ENCODE measurements at places on chromosomes 3 and 15.
A peak's percentile ranks its signal among the peaks of the same experiment; 100 is the strongest.

- ATAC-seq = no peak
Measured at GRCh38 chr3:42513521-42513920, 11.1 kb downstream of the VIPR1 start.

- ATAC-seq = no peak
Measured at GRCh38 chr15:90889736-90890456, 5.6 kb downstream of the FES start.

GRCh38 chr3:126571078-126571477 lies 12.3 kb upstream of the C3orf22 start:
- ATAC-seq = no peak

- no peak for ATAC-seq
Measured at GRCh38 chr3:133883641-133884040, 12.0 kb downstream of the RAB6B start.

DNA sequence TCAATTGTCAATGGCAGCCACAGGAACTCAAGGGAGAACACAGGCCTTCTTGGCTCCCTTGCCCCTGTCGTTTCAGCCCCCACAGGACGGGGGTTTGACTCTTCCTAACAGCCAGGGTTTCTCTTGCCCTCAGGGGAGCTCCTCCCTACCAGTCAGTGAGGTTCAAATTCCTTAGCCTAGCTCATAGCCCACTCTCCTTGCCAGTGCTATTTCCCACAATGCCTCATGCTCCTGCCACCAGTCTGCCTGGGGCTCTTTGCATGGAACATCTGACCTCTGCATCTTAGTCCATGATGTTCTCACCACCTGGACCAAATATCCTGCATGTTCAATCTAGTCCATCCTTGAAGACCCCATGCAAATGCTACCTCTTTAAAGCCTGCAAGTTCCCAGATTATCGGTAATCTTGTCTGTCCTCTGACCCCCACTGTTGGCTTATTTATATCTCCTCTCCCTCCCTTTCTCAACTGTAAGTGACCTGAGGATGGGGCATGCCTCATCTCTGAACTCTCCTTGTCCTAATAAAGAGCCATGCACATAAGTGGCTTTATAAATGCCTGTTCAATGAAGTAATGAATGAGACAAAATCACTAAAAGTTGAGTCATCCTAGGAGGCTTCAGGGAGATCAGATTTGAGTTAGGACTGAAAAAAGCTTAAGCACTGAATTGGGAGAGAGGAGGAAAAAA lies 78.0 kb downstream of the MYO1E start:
- ATAC-seq = peak; percentile 68

DNA sequence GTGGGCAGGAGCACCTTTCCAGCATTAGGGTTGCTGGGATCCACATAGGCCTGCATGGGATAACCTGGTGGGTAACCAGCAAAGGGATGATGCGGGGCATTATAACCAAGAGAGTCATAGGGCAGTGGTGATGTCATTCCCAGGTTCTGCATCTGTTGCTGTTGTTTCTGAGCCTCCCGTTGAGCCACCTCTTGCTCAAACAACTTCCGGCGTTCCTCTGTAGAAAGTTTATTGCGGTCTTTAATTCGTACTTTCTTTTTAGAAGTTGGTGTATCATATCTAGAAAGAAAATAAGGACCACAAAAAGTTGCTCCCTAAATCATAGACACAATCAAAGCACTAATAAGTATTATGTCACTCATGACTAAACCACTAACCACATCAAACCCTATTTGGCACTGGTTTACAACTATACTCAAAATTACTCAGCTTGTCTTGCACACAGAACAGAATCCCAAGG lies 77.8 kb downstream of the NBEAL2 start:
- no peak for ATAC-seq

- ATAC-seq = peak; percentile 95
Measured at GRCh38 chr3:18135060-18135814, 289.9 kb downstream of the SATB1 start.

GRCh38 chr3:70244422-70244821 lies 68.0 kb downstream of the MDFIC2 start:
- ATAC-seq = no peak

- no peak for ATAC-seq
Measured at GRCh38 chr15:38021259-38021658, 86.8 kb downstream of the TMCO5A start.

GRCh38 chr15:68374168-68374745 lies 57.7 kb downstream of the ITGA11 start:
- ATAC-seq = peak; percentile 25

DNA sequence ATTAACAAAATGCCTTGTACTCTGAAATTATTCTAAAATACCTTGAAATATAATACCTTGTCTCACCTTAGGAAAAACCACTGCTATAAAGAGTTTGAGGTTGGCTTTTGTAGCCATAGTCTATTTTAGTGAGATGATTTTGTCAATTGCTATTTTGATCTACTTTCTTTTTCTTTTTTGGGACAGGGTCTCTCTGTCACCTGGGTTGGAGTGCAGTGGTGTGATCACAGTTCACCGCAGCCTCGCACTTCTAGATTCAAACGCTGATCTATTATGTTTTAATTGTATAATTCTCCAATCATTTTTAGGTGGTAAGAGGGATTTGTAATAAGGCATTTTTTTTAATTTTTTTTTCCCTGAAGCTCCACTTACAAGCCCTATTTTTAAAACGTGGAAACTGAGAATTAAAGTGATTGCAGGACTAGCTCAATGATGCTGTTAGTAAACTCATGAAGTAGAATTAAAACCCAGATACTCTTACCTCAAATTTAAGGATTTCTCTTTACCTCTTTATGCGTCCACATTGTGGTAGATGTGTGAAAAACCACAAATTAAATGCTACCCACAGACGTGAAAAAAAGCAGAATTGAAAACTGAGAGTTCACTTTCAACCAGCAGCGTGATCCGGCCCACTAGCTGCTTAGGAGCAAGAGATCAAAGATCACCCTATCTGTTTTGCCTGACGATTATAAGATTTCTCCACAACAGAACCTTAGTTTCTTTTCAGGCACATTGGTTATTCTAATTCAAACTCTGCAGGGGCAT lies 384.2 kb downstream of the CGGBP1 start:
- no peak for ATAC-seq

DNA sequence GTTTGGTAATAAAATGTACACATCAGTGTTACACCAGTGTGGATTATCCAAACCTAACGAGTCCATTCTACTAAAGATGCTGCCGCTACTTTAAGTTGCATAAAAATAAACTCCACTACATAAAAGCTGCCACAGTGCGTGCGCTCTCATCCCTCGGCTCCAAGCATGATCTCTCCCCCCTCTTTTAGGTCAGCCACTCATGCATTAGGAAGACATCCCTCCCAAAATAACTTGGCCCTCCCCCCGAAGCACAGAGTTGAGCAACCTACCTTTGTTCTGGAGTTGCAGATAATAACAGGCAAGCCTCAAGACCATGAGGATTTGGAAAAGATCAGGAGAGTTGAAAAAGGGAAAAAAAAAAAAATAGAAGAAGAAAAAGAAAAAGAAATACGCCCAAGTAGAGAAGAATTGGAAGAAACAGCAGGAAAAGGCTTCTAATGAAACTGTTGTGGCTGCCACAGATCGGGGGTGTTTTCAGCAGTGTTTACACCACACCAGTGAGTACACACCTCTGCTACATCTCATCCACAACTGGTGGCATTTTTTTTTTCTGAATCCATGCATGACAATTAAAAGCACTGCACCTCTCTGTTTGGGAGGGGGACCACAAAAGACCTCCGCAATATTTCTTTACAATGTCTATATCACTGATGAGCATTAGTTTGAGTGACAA lies 339.2 kb downstream of the FOXP1 start:
- ATAC-seq = peak; percentile 4

GRCh38 chr15:88661041-88661700 lies 22.4 kb downstream of the ISG20 start:
- ATAC-seq = no peak

GRCh38 chr3:185460719-185461350 lies 38.0 kb downstream of the TMEM41A start:
- no peak for ATAC-seq

- no peak for ATAC-seq
Measured at GRCh38 chr3:178558637-178559036, 22.4 kb downstream of the KCNMB2 start.

GRCh38 chr15:31255732-31256377 lies 70.8 kb upstream of the KLF13 start:
- peak; percentile 32 for ATAC-seq

DNA sequence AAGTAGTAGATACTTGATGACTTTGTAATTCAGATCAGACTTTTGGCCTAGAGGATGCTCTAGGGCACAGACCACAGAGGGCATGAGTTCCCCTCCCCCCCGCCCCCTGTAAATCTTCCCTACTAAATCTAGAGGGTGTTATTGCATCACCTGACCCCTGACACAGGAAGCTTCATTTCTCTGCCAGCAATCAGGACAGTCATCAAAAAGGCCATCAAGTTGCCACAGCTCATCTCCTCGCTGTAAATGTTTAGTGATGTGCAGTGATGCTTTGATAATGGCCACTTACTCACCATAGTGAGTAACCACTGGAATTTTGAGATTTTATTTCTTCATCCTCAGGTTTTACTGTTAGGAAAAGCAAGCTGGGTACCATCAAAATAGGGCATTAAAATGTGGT lies 289.2 kb upstream of the CHRM5 start:
- ATAC-seq = peak; percentile 39

- ATAC-seq = no peak
Measured at GRCh38 chr3:159950156-159950898, 38.3 kb upstream of the IL12A start.

- ATAC-seq = no peak
Measured at GRCh38 chr15:71375934-71376333, 260.7 kb downstream of the THSD4 start.

GRCh38 chr3:164397462-164397861 lies 680.8 kb downstream of the SI start:
- no peak for ATAC-seq

DNA sequence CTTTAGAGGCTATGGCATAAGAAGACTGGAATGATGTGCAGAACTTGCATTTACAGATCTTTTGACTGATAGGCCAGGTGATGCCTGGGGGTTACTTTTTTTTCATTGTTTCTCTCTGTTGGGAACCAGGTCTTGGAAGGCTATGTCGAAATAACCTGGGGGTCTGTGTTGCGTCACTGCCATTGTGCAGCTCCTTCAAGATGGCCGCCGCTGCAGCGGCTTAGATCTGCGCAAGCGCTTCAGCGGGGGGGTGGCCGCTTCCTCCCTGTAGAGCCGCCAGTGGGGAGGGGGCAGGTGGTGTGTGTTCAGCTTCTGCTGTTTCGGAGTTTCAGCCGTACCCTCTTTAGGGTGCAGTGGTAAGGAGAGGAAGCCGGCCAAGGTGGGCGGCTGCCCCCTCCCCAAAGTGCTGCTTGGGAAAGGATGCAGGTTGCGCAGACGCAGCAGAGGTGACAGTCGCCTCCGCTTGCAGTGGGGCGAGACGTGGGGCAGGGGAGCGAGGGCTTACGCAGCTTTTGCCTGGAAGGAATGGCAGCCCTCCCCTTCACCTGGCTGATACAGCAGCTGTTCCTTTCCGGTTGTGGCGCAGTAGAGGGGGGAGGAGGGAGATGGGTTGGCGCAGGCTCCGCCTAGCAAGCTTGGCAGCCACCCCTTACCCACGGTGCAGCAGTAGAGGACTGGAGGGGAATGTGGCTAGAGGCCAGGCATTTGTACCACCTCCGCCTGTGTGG lies 1.5 kb downstream of the SNRPN start:
- peak; percentile 71 for ATAC-seq

GRCh38 chr3:156792536-156792935 lies 33.6 kb upstream of the LEKR1 start:
- ATAC-seq = no peak

DNA sequence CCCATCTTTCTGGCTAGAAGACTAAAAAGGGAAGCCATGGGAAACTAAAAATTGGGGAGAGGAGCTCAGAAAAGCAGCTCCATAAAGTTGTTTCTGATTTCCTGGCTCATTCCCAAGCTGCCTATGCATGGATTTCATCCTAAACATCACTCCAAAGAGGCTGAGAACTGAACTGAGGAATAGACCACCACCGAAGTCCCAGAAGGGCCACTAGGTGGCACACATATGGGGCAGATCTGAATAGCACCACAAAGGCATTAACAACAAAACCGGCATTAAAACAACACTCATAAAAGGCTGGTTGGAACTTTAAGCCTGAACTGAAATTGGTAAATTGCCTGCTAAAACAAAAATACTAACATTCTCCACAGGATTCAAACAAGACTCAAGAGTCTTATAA lies 106.3 kb downstream of the PLD1 start:
- ATAC-seq = no peak

GRCh38 chr15:44094781-44095180 lies 100.3 kb downstream of the FRMD5 start:
- ATAC-seq = no peak

Measured in motor neuron (in vitro differentiated cells).